ENCODE measurements at places on chromosomes 3 and 15. TPM values are rescaled to one million over a fixed set of nuclear protein-coding genes. Genes with fewer than 3 reads are reported as not detected.

The RTP2 gene
- not detected for total RNA-seq

The TRH gene
- 0.62 TPM for total RNA-seq

The PLAAT1 gene
- total RNA-seq = 5.0 TPM

The PGBD4 gene
- total RNA-seq = 1.3 TPM

The RCN2 gene
- 86.8 TPM for total RNA-seq

The NDN gene
- 194 TPM for total RNA-seq

The SLC27A2 gene
- total RNA-seq = 0.31 TPM

The ACSBG1 gene
- 1.5 TPM for total RNA-seq

The CCR9 gene
- 0.10 TPM for total RNA-seq

The ZNF774 gene
- total RNA-seq = 4.9 TPM

The C3orf62 gene
- 4.1 TPM for total RNA-seq

The SLC12A1 gene
- not detected for total RNA-seq

The ZMAT3 gene
- total RNA-seq = 8.1 TPM

The ETFA gene
- total RNA-seq = 151 TPM

The KBTBD13 gene
- 2.6 TPM for total RNA-seq

The PLSCR5 gene
- not detected for total RNA-seq

The ECE2 gene
- not detected for total RNA-seq

The ACKR2 gene
- 2.2 TPM for total RNA-seq

The FBXW12 gene
- total RNA-seq = not detected

The PYGO1 gene
- total RNA-seq = 22.6 TPM

The CCK gene
- not detected for total RNA-seq

The PTH1R gene
- total RNA-seq = 6.5 TPM

Measured in tongue (tissue), 3 donors.